ENCODE measurements at places on chromosomes 4 and X.

DNA sequence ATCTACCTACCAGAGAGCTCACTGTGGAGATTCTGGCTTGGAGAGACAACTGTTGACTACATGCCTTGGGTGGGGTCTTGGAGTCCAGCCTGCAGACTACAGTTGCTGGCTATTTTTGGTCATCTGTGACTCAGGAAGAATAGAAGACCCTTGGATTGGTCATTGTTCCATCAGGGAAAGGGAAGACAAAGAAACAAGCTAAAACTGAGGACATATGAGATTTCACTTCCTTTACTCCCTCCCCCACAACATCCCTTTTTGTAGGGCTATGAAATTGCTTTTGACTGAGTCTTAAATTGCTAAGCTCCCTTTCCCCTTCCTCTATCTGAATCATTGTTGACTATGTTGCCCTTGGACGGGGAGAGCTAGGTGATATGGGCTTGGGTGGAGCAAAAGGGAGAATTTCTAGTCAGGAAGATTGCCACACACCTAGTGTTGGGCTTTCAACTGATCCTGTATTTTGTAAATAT lies 11.7 kb downstream of the MSN start:
- DNase-seq, result no peak

DNA sequence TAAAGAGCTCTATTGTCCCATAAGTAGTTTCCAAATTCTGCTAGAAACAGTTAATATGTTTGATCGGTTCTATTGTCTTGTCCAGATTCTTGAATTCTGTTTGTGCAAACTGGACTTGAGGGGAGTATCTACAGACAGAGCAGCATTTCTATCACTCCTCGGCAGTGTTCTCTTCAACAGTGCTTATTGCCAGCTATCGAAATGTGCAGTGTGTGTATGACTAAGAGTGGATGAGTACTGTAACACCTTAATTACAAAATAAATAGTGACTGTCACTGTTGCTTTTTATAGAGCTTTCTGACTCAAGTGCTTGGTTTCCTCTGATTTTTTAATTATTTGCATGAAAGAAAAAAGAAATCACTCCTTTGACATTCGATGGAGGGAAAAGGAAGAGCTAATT lies 274.6 kb downstream of the RPA4 start:
- no peak for DNase-seq

DNA sequence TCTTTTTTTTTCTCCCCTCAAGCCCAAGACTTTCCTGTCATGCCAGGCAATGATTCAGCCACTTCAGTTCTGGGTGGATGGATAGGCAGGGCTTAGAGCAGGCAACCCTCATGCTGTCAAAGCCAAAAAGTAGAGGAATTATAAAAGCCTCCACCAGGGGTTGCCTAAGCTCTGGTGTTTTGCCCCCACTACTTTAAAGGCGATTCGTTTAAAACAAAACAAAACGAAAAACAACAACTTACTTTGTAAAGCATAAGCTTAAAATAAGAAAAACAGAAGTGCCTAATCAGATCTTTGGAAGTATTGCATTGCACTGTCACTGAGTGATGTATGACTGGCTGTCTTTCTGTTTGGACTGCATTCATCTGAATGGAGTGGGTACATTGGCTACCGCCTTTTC lies 5.3 kb upstream of the IDS start:
- no peak for DNase-seq

- DNase-seq, result no peak
These were observed 98.4 kb downstream of the PRSS12 start for GRCh38 chr4:118254368-118254767.

DNA sequence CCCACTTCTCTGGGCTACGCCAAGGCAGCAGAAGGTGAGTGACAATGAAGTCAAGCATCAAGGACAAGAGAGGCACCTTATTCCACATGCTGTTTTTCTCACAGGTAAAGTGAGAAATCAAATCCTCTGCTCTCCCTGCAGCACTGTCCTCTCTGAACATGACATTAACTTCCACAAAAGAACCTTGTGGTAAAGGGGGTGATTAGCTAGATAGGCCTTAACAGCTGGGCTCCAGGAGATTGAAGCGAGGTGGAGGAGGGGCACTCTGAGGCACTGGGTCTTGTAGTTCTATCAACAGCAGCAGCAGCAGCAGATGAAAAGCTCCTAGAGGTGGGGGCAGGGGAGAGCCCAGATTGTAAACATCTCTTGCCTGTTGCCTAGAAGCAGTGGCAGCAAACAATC lies 96.8 kb upstream of the CXXC4 start:
- DNase-seq, result no peak

DNA sequence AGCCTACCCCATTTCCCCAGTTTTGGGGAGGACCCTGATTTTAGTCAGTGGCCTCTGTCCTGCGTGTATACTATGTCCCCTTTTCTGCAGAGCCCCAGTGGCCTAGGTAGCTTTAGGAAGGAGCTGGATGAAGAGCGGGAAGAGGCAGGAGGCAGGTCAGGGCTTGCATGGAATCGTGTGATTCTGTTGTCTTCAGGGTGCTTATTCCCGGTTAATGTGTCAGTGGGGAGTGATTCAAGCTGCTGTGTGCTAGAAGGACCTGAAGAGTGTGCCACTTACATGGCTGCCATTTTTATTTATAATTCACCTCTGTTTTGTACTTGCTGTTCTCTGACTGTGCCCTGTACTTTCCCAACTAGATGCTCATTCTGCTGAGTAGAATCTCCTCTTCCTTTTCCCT lies 127.3 kb upstream of the AMOT start:
- DNase-seq, result no peak

Data from stimulated activated CD4-positive, alpha-beta T cell treated with anti-CD3 and anti-CD28 coated beads, TNF-alpha, amount 100 ng/mL, for 4 hours (primary cell).